Naive thymus-derived CD4-positive, alpha-beta T cell (primary cell): ENCODE measurements at places on chromosomes 4 and X.

GRCh38 chr4:152525878-152526277, 10.0 kb downstream of the FBXW7 start:
- DNase-seq: no peak

DNA sequence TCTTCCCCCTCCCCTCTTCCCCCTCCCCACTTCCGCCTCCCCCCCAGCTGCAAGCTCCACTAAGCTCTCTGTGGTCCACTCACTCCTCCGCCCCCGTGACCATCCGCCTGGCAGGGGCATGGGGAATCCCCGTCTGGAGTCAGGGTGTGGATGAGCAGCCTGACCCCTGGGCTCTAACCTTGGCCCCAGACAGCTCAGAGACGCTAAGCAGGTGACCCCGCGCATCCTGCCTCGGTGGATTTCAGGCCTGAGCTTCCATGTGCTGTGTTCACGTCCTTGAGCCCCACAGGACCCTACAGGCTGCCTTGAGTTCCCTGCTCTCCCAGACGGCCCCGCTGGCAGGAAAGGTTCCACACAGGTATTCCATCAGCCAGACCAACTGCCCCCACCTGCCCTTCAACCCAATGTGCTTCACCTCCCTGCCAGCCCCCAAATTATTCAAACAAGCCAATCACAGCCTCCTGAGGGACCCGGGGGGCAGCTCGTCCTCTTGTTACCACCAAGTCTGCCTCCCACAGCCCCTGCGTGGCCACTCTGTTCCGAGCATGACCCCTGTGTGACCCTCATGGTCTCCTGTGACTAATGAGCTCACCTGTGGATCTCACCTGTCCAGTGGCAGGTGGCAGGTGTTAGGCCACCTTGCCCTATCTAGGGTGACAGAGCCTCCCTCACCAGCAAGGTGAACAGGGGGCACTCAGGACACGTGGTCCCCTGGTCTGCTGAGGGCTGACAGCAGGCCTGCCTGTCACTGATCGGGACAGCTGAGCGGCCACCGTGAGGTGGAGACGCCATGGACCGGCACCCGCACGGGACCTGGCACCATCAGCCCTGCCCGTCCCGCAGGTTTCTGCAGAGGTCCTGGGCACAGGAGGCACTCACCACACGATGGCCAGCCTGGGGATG, 73.2 kb upstream of the MXD4 start:
- DNase-seq: no peak

GRCh38 chr4:38565271-38566199, 98.5 kb upstream of the KLF3 start:
- DNase-seq: no peak

GRCh38 chrX:155718972-155719586, 106.3 kb upstream of the TMLHE start:
- DNase-seq: no peak

GRCh38 chrX:22122510-22122909, 90.4 kb downstream of the PHEX start:
- no peak for DNase-seq

- DNase-seq: no peak
These were observed 155.0 kb upstream of the MAP3K15 start for GRCh38 chrX:19670321-19670750.

DNA sequence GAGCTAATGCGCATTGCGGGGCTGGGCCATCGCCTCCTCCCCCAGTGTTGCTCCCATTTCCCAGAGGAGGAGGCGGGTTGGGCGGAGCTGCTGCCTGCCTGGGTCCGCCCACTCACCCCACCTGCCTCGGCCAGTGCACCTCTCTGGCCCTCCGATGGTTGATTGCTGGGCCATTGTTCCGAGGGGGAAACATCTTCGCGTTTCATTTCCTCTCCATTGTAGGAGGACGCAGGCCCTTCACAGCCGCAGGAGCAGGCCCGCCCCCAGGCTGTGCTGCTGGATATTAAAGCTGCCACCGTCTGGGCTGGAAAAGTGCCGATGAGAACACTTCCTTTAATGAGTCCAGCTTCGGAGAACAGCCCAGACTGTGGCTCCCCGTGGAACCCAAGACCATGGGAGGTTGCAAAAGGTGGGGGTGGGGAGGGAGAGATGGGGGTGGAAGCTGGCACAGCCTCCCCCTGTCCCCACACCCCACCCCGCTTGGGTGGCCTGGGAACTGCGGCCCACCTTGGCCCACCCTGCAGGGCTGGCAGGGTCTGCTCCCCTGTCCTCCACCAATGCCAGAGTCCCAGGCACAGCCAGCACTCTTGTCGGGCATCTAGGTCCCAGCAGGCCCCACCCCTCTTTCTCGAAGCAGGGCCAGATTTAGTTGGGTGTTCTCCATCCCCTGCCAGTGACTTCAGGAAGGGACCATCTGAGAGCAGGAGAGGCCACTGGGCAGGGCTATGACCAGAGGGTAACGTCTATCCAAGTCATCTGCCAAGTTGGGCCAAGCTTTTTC, 96.6 kb downstream of the ADRA2C start:
- no peak for DNase-seq

DNA sequence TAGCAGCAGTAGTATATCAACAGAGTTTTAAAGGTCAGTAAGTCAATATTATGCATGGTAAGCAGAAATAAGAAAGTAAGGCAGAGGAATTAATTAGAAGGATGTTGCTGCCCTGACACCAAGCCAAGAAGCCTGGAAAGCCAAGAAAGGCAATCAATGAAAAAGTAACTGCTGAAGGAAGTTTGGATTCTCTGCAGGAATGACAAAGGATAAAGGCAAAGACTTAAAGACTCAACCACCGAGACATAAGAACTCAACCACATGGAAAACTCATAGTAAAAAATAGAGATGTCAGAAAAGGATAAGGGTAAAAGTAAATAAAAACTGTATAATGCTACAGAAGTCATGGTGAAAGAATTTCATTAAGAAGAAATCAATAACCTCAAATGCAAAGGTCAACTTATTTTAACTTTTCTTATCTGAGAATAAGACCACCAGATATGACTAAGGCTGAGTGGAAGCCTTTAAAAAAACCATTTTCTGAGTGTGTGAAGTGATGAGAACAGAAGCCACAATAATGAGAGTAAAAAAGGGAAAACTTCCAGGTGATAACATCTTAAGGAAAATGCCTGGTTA, 55.2 kb downstream of the NEK1 start:
- DNase-seq: no peak

GRCh38 chrX:3204606-3205005, 141.8 kb downstream of the MXRA5 start:
- no peak for DNase-seq

DNA sequence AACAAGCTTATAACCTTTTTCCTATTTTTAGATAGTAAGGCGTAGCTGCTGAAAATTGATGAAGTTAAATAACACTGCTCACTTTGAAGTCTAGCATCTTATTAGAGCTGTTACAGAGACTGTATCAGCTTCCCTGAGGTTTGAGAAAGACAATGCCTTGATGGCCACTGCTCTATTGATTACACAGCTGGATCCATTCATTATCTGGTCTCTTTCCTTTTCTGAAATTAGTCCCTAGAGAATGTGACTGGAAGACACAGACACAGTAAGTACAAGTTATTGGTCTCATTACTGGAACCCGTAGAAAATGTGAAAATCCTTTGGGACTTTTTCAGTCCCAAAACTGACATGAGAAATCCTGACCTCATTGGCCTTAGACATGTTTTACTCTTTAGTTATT, 188.3 kb downstream of the NAF1 start:
- no peak for DNase-seq

DNA sequence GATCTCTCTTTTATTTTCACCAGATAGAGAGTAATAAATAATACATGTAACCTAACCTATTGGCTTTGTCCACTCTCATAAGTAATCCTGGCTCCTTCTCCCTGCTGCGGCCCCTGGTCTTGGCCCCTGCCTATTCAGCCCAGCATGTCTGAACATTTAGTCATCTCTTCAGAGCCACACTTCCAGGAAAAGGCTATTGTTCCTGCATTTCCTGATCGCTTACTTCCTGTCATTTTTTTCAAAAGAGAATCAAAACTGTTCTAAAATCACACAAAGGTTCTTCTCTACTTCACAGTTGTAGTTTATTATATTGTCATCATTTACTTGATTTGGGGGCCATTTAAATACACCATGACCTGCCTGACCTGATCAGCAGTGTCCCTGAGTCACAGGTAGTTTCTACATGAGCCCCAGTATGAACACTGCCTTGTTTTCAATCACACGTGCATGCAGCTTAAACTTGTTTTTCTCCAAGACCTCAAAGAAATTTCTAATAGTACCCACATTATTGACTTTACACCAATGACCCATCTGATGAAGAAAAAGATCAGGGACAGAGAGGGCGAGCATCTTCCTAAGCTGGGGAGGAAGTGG, 47.4 kb upstream of the KDR start:
- no peak for DNase-seq

DNA sequence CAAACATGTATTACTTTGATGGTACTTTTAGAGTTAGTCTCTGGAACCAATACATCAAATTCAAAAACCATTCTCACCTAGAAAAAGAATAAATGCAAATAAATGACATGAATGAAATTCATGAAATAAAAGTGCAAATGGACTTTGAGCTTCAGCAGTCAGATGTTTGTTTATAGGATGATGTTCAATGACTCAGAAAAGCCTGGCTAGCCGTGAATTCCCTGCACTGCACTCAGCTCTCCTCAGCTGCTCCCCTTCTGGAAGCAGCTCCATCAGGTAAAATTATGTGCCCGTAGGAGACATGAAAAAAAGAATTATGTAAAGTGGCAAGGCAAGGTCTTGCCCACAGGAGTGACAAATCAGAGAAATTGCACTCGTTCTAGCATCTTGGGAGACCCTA, 390.6 kb downstream of the GPM6A start:
- DNase-seq: no peak

DNA sequence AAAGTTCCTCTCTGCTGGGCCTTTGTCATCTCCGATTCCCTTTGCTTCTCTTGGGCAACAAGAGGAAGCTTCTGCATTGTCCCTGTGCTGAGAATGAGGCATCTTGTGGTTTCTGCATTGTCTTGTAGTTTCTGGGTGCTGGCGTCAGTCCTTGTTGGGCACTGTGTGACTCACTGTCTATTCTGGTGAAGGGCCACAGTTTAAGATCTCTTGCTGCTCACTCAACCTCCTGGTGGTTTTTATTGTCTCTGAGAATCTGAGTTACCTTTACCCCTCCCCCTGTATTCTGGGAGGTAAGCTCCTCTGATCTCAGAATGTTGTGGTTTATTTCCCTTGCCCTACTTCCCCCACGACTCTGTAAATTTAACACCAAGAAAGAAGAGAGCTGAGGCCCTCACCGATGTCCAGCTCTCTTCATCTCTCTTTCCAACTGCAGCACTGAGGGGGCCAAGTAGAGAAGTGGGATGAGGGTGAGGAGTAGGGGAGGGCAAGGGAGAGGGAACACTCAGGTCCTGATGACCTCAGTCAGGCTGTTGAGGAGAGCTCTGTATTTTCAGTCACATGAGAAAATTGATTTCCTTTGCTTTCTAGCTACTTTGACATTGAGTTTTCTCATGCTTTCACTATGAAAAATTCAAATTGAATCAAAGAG, 441.6 kb upstream of the PITX2 start:
- no peak for DNase-seq

DNA sequence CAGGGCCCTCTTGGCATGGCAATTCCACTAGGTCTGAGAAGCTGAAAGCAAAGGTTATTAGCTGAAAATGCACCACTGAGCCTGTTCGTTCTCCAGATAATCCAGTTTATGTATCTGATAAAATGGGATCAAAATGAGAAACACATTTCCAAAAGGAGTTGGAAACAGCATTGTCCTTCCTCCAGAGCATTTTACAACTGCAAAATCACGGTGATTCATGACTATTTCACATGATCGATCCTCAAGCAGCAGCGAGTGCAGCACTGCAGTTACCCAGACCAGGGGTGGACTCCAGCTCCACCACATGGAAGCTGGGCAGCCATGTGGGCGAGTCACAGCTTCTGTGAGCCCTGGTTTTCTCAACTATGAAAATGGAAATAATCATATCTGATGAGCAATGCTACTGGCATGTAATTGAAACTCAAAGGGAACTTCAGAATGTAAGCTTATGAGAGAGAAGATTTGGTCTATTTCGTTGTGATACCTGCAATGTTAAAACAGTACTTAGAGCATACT, 78.7 kb upstream of the MSX1 start:
- DNase-seq: no peak

GRCh38 chr4:122673252-122673651, 52.4 kb upstream of the IL21 start:
- no peak for DNase-seq

GRCh38 chr4:40308528-40309122, 26.5 kb upstream of the CHRNA9 start:
- DNase-seq: no peak

DNA sequence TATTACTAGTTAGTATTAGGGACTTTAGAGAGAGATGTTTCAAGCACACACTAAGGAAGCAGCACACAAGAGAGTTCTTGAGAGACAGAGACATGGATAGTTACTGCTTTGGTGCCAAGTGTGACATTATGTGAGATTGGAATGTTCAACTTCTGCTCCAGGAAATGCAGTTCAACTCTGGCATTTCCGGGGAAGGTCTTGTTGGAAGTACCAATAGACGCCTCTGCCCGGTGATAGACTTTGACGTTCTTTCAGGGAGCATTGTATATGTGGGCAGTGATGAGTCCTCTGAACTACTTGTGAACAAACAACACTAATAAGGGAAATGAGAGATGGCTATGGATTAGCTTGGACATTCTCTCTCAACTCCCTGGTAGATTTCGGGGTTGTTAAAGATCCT, 638.1 kb upstream of the BOD1L1 start:
- no peak for DNase-seq

DNA sequence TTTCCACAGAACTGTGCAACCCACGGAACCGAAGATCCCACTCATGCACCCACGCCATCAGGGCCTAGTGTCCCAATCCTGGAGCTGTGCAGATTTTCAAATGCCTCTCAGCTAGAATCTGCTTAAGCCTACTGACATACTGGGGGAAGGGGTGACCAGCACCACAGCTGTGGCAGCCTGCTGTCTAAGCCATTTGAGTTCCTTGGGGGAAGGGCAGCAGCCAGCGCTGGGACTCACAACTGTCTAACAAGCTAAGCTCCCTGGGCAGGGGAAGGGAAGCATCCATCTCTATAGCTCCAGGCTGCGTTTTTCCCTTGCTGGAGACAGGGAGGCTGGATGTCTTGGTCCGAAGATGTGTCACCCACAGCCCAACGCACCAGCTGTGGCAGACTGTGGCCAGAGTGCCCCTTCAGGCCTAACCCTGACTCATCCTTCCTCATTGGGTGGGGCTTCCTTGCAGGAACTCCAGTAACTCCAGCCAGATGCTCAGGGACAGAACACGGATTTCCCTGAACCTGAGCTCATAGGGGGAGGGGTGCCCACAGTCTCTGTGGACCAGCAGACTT, 194.8 kb downstream of the CHRDL1 start:
- no peak for DNase-seq

GRCh38 chrX:721354-721753, 90.8 kb downstream of the SHOX start:
- DNase-seq: no peak
